ENCODE measurements at places on chromosomes 6 and 20.

- H3K27me3 ChIP-seq, result no peaks in the 10 kb centered on the region
- no peaks in the 10 kb centered on the region for H3K36me3 ChIP-seq
- no peak overlapping the region for H3K27ac ChIP-seq
- DNase-seq, result no peak
- no peak overlapping the region for H3K4me3 ChIP-seq
These were observed 717.8 kb downstream of the EPM2A start for GRCh38 chr6:145017516-145017915.

GRCh38 chr20:50678169-50678898, 13.0 kb downstream of the RIPOR3 start:
- no peaks in the 10 kb centered on the region for H3K36me3 ChIP-seq
- H3K4me1 ChIP-seq, result peaks cover 71% of the 10 kb centered on the region
- H3K4me3 ChIP-seq, result no peak overlapping the region
- DNase-seq, result peak; percentile 98
- peak overlapping the region; percentile 89 for H3K27ac ChIP-seq

GRCh38 chr20:44646641-44647274, 4.7 kb downstream of the ADA start:
- no peak for DNase-seq
- peaks cover 44% of the 10 kb centered on the region for H3K4me1 ChIP-seq

DNA sequence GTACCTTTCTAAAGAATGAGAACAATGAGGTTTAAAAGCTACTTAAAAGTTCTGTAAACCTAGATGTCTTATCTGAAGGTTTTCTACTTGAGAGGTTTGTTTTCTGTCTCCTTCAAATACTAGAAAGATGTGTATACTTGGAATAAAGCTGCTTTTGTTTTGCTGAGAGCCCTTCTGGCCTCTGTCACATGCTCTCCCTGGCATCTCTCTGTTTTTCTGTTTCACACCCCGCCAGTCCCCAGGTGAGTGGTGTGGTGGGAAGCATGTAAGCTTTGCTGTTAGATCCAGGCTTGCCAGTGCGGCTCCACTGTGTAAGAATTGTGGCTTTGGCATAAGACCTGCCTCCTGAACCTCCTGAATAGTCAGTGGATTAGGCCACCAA, 56.8 kb downstream of the SNX9 start:
- H3K27ac ChIP-seq, result no peak overlapping the region
- H3K36me3 ChIP-seq, result 0 out of 2 replicates have a peak, but pooled peaks cover 4% of the 10 kb centered on the region
- DNase-seq, result no peak
- no peaks in the 10 kb centered on the region for H3K4me1 ChIP-seq
- H3K4me3 ChIP-seq, result no peak overlapping the region

DNA sequence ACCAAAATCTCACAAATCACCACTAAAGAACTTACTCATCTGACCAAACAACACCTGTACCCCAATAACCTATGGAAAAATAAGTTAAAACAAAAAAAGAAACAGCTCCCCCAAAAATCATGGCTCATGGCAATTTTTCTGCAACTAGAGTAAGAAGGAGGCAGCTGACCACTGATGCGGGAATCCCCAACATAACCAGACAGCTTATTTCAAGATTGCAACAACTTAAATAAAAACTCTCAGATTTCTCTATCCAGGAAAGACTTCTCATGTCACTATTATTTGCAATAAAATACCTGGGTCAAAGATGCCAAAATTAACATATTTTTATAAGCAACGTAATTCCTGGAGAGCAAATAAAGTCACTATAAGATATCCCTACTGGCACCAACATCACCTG, 128.1 kb upstream of the LY86 start:
- no peak for DNase-seq
- H3K4me3 ChIP-seq, result no peak overlapping the region
- H3K27ac ChIP-seq, result no peak overlapping the region
- H3K36me3 ChIP-seq, result no peaks in the 10 kb centered on the region
- H3K27me3 ChIP-seq, result peaks cover 12% of the 10 kb centered on the region

- no peaks in the 10 kb centered on the region for H3K4me1 ChIP-seq
- no peaks in the 10 kb centered on the region for H3K36me3 ChIP-seq
- no peak for DNase-seq
- no peak overlapping the region for H3K27ac ChIP-seq
- H3K27me3 ChIP-seq, result no peaks in the 10 kb centered on the region
- no peak overlapping the region for H3K4me3 ChIP-seq
These were observed 16.7 kb downstream of the DYNLT1 start for GRCh38 chr6:158627940-158628211.

GRCh38 chr6:143743301-143744166, 65.8 kb downstream of the PHACTR2 start:
- no peak for DNase-seq
- H3K36me3 ChIP-seq, result no peaks in the 10 kb centered on the region
- no peak overlapping the region for H3K4me3 ChIP-seq
- no peak overlapping the region for H3K27ac ChIP-seq

GRCh38 chr6:144722925-144723324, 437.8 kb downstream of the UTRN start:
- H3K4me1 ChIP-seq, result 0 out of 2 replicates have a peak, but pooled peaks cover 3% of the 10 kb centered on the region
- H3K36me3 ChIP-seq, result no peaks in the 10 kb centered on the region
- H3K27me3 ChIP-seq, result no peaks in the 10 kb centered on the region
- H3K4me3 ChIP-seq, result no peak overlapping the region
- no peak overlapping the region for H3K27ac ChIP-seq

- H3K4me1 ChIP-seq, result no peaks in the 10 kb centered on the region
- H3K27ac ChIP-seq, result no peak overlapping the region
- H3K4me3 ChIP-seq, result no peak overlapping the region
- DNase-seq, result no peak
- no peaks in the 10 kb centered on the region for H3K36me3 ChIP-seq
These were observed 57.6 kb downstream of the NRSN1 start for GRCh38 chr6:24183584-24183983.

- H3K27ac ChIP-seq, result no peak overlapping the region
- no peak for DNase-seq
- H3K36me3 ChIP-seq, result no peaks in the 10 kb centered on the region
- H3K4me1 ChIP-seq, result peaks cover 30% of the 10 kb centered on the region
These were observed 37.3 kb upstream of the TGM2 start for GRCh38 chr20:38202153-38202981.

DNA sequence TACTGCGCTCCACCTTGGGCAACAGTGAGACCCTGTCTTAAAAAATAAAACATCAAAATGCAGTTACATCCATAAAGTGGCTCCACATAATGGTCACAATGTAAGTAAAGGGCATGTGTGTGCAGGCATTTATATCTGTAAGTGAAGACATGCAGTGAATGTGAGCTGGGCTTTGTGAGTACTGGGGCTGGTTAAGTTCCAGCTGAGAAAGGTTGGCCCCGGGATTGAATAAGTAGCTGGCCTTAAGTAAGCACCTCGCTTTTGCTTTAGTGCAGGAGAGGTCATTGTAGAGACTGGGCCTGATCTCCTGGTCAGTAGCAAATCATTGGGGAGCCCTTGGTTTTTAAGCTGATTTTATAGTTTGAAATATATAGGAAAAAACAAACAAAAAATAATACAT, 8.0 kb downstream of the QKI start:
- no peaks in the 10 kb centered on the region for H3K27me3 ChIP-seq
- H3K27ac ChIP-seq, result no peak overlapping the region
- 0 out of 2 replicates have a peak, but pooled peaks cover 3% of the 10 kb centered on the region for H3K36me3 ChIP-seq
- H3K4me3 ChIP-seq, result no peak overlapping the region

DNA sequence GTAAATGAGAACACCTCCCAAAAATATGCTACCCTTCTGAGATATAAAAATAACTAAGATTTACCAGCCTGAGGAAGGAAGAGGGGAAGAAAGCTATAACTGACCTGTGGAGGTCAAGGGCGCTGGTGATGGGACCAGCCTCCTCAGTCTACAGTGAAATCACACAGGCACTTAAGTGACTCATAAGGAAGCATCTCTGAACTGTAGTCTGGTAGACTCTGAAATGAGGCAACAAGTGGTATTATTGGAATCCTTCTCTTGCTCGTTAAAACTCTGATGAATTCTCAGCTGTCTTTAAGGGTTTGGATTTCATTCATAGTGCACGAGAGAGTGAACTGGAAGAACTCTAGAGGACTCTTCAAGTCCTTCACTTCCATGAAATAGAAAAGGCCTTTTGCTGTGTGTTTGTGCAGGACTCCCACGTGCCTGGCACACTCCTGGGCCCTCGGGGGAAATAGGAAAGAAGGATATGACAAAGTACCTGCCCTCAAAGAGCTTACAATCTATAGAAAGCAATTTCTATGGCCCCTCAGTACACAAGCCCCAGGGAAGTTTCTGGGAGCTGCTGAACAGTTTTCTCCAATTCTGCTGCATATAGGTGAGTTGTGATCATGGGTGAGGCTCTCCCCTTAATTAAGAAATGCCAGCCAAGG, 231.8 kb upstream of the RREB1 start:
- no peaks in the 10 kb centered on the region for H3K27me3 ChIP-seq
- peaks cover 23% of the 10 kb centered on the region for H3K4me1 ChIP-seq
- H3K4me3 ChIP-seq, result no peak overlapping the region
- no peaks in the 10 kb centered on the region for H3K36me3 ChIP-seq
- no peak for DNase-seq
- H3K27ac ChIP-seq, result peak overlapping the region; percentile 82

GRCh38 chr6:157157258-157157657, 166.1 kb downstream of the TMEM242 start:
- no peaks in the 10 kb centered on the region for H3K36me3 ChIP-seq
- H3K4me1 ChIP-seq, result no peaks in the 10 kb centered on the region
- no peak for DNase-seq
- H3K27me3 ChIP-seq, result no peaks in the 10 kb centered on the region

DNA sequence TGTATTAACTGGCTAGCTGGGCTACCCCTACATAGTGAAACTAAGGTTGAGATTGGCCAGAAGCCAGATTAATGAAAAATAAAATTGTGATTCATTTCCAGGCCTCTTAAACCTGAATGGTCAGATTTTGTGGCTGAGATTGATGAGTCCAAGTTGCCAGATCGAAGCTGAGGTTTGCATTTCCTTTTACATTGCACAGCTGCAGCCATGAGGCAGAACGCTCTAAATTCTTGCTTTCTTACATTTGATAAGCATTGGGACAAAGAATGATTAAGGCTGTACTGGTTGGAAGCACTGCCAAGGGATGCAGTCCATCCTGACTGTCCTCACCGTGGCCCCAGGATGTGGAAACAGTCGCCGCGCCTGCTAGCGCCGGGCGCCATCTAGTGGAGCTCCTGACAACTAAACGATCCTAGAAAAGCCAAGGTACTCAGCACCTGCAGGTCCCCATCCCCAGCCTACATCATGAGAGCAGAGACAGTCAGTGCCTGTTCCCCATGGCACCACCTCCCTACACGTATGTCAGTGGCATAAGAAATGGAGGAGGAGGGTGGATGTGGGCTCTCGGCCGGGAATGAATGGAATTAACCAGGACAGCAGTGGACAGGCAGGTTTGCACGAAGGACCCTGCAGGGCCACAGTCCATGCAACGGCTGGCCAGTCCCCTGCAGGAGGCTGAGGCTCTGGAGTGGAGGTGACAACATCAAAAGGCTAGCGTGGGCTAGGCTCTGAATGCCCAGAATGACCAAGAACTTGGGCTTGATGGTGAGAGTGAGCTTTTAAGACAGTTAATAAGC, 19.0 kb downstream of the PXDC1 start:
- no peak overlapping the region for H3K27ac ChIP-seq
- no peaks in the 10 kb centered on the region for H3K27me3 ChIP-seq
- DNase-seq, result peak; percentile 72
- H3K4me3 ChIP-seq, result no peak overlapping the region

DNA sequence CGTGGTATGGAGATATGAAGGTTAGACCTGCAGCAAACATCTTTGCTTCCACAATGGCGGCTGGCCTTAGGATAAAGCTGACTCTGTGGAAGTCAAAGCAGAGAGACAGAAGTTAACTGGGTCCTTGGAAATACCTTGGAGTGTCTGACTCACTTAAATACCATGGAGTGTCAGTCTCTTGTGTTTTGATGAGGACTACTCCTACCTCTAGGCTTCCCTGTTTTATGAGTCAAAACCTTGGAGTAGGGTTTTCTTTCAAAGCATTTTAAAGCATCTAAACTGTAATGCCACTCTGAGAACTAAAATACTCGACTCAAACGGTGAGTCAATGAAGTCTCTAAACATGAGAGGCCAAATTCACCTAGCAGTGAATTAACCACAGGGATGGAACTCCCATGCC, 329.1 kb downstream of the SAMD5 start:
- H3K4me3 ChIP-seq, result no peak overlapping the region
- 0 out of 2 replicates have a peak, but pooled peaks cover 4% of the 10 kb centered on the region for H3K36me3 ChIP-seq
- H3K27me3 ChIP-seq, result no peaks in the 10 kb centered on the region

- peaks cover 11% of the 10 kb centered on the region for H3K27me3 ChIP-seq
- no peaks in the 10 kb centered on the region for H3K36me3 ChIP-seq
- no peak overlapping the region for H3K4me3 ChIP-seq
- H3K27ac ChIP-seq, result no peak overlapping the region
- H3K4me1 ChIP-seq, result no peaks in the 10 kb centered on the region
These were observed 288.0 kb upstream of the AGPAT4 start for GRCh38 chr6:161561908-161562307.

- DNase-seq, result no peak
- no peak overlapping the region for H3K27ac ChIP-seq
- H3K36me3 ChIP-seq, result no peaks in the 10 kb centered on the region
- H3K27me3 ChIP-seq, result no peaks in the 10 kb centered on the region
- H3K4me3 ChIP-seq, result no peak overlapping the region
These were observed 192.5 kb downstream of the PTPRK start for GRCh38 chr6:128327890-128328289.

- DNase-seq, result no peak
- peak overlapping the region; percentile 36 for H3K4me3 ChIP-seq
- no peaks in the 10 kb centered on the region for H3K4me1 ChIP-seq
These were observed 54.4 kb downstream of the PRND start for GRCh38 chr20:4776079-4776630.

DNA sequence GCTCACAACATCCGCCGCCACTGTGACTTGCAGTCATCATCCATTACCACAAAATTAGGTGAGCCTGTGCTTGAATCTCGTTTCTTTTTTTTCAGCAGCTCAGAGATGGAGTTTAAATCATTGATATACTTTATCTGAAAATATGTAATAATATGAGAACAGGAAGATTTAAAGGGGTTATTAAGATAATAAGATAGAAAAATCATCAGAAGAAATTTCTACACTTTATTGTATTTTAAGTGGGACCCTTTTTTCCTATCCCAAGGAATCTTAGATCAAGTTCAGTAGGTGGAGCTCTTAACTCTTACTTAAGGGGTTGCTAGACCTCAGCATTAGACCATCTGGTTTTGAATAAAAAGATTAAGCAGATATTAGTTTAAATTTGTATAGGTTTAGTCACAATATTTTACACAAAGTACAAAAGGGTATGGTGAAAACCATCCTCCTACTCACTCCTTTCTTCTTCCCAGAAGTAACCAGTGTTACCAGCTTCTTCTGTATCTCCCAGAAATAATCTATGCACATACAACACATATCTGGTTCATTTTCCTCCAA, 9.4 kb upstream of the NCOA7 start:
- H3K4me3 ChIP-seq, result peak overlapping the region; percentile 63
- H3K27ac ChIP-seq, result peak overlapping the region; percentile 94
- H3K36me3 ChIP-seq, result 0 out of 2 replicates have a peak, but pooled peaks cover 7% of the 10 kb centered on the region
- H3K27me3 ChIP-seq, result no peaks in the 10 kb centered on the region

DNA sequence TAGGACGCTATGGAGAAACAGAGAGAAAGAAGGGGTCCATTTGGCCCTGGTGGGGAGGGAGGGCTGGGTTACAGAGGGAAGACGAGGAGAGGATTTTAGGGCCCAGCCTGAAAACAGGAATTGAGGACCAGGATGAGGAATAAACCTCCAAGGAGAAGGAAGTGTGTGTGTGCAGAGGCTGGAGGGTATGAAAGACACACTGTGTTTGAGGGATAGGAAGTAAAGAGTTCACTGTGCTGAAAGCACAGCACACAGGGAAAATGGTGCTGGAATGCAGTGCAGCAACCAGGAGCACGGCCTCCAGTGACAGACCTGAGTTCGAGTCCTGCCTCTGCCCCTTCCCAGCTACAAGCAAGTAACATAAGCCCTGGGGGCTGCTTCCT, 7.8 kb downstream of the MBOAT1 start:
- no peak overlapping the region for H3K4me3 ChIP-seq
- H3K27me3 ChIP-seq, result no peaks in the 10 kb centered on the region
- no peak overlapping the region for H3K27ac ChIP-seq
- H3K4me1 ChIP-seq, result peaks cover 16% of the 10 kb centered on the region

GRCh38 chr6:33696548-33697518, 14.7 kb downstream of the UQCC2 start:
- peak; percentile 71 for DNase-seq
- H3K4me3 ChIP-seq, result no peak overlapping the region
